AG04449 (cell line): ENCODE measurements at places on chromosomes 6 and 20.

DNA sequence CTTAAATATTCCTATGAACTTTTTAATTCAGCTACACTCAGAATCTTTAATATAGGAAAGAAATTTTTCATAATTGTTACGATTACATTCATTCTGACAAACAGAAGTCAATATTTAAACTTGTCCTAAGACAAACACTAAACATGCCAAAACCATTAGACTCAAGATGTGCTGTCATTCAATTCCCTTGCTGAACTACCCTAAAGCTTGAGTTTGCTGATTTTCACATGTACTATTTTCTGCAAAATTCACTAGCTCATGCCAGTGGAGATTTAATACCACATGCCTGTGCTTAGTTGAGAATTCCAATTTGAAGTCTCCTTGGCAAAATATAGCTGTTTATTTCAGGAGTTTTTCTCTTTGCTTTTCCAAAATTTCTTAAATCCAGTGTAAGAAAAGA lies 448.0 kb downstream of the COL12A1 start:
- DNase-seq, result no peak

- DNase-seq, result no peak
Measured at GRCh38 chr6:81640891-81641290, 111.6 kb downstream of the TENT5A start.

GRCh38 chr6:41186031-41186562 lies 14.9 kb downstream of the TREML2 start:
- no peak for DNase-seq

DNA sequence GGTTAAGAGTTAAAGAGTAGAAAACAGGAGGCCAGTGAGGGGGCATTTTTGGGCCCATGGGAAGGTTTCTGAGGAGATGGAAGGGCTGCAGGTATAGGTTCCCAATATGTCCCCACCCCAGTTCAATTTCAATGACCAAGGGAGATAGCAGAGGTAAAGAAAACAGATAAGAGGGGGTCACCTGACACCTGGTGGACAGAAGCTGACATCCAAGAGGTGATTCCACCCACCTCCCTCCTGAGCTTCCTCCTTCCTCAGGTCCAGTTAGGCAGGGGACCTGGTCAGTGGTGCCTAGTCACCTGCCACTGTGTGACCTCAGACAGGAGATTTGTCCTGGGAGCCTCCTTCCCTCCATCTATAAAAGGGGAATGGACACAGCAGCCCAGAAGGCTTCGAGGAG lies 29.5 kb upstream of the MAS1L start:
- no peak for DNase-seq

DNA sequence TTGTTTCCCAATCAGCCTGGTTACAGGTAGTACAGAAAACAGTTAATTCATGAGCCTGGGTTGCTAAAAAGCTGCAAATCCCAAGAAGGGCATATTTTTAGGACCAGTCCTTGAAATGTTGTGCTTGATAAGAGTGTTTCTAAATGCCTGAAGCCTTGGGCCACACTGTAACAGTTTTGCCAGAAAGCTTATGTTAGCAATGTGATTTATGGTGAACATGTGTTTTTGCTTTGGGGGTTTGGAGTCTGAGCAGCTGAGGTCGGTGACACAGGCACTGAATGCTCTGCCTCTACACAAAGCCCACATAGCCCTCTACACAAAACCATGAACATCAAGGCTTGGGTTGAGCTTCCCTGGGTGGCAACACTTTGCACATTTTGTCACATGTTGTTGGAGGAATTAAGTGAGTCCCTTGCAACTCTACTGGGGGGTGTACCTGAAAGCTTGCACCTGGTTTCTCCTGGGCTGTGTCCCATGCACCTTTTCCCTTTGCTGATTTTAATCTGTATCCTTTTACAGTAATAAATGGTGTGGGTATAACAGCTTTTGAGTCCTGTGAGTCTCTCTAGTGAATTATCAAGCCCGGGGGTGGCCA lies 22.2 kb downstream of the AHI1 start:
- DNase-seq, result no peak

DNA sequence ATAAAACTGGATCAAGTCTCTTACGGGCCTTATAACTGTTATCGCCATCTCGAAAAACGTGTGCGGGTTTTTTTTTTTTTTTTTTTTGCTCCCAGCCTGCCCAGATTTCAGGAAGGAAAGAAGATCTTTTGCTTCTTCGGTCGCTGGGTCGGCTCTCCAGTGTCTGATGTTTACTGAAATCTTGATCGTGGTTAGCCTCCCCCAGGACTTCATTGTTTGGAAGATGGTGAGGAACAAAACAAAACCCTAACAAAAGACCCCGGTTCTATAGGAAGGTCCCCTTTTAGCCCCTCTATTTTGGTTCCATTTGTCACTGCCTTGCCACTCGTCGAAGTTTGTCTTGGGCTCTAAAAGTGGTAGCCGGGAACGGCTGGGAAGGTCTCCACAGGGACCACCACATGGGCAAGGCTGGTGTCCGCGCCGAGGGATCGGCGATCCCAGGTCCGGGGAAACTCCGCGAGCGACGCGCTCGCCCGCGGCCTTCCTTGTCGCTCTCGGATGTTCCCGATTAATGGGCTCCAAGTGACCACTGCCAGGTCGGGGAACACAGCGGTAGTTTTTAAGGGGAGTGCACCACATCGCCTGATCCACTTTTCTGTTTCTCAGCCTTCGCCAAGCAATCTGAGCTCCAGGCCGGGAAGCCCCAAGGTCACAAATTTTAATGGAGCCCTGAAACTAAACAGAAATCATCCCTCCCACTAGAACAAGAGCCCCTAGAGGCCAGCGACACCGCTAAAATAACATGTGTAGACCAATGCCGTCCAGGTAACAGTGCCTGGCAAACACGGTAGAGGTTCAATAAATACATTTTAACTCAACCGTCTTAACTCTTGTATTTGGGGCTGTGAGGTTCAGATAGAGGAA lies 27.0 kb downstream of the TRIM27 start:
- DNase-seq, result no peak

GRCh38 chr20:676967-677366 lies 1.4 kb upstream of the SCRT2 start:
- no peak for DNase-seq

DNA sequence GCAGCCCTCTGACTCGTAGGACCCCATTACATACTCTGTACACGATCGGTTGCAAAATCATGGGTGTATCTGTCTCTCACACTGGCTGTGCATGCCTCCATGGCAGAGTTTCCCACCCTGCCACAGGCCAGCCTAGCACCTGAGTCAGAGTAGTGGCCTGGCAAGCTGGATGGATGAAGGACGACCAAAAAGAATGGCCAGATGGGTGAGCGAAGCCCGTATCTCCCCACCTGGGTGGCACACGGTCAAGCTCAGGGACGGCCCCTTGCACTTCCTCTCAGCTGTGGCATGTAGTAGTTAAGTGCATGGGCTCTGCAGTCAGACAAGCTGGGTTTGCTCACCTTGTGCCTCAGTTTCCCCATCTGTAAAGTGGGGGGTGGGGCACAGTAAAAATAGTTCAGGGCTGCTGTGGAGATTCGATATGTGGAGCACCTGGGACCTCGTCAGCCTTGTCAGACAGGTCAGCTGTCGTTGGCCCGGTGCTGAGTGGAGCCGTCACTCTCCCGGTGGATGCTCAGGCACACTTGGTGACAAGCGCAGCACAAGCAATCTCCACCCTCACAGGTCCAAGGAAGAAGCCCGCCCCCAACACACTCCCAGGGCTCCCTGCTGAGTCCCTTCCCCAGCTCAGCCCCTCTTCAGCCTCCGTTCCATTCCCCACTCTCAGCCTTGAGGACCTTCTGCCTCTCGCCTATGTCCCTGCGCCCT lies 12.6 kb downstream of the CPNE5 start:
- DNase-seq, result no peak

GRCh38 chr6:26029857-26030653 lies 57.2 kb upstream of the HFE start:
- no peak for DNase-seq

DNA sequence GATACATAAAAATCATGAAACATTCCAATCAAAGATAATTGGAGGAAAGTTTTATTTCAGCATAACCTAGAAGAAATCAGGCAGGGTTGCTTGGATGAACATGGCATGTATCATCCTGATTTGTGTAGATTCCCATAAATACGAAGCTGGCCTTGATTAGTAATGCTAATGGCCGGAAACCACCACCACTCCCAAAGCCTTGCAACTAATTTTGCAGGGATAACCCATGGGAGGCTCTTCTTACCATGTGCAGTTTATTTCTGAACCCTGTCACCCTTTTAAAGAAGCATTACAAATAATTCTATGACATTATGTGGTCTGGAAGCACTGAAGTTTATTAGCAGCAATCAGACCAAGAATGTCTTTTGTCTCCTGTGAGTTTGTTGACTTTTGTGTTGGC lies 80.8 kb downstream of the AIG1 start:
- DNase-seq, result peak; percentile 65

- DNase-seq, result no peak
Measured at GRCh38 chr20:10366898-10367692, 66.9 kb downstream of the MKKS start.

DNA sequence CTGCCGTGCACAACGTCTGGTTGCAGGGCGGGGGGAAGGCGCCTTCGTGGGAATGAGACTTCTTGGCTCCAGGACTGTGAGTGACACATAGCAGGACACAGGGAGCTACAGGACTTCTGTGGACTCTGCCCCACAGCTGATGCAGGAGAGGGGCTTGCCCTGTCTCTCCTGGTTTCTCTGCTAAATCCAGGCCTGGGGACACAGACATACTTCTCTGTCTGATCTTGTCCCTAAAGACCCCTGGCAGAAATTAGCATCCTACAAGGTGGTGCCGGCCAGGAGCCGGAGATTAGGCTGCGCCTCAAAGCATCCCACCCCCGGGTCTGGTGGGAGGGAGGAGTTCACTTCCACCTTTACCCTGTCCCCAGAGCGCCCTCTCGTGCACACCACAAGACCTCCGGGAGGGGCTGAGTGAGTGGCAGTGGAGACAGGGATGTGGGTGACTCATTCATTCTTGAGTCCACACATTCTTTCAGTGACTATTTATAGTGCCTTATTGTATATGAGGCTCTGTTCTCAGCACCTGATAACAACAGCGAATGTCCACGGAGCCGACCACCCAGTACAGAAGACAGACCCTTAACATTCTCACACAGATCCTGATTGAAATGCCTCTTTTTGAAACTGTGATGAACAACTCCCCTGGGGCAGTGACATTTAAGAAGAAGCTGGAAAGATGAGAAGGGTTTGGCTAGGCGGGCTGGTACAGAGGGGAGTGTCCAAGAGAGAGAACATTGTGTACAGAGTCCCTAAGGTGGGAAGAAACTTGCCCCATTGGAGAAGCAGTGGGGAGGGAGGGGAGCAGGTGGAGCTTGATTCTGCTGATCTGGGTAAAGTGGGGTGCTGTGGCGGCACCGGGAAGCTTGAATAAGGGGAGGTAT lies 39.0 kb downstream of the GMPR start:
- DNase-seq, result peak; percentile 53

DNA sequence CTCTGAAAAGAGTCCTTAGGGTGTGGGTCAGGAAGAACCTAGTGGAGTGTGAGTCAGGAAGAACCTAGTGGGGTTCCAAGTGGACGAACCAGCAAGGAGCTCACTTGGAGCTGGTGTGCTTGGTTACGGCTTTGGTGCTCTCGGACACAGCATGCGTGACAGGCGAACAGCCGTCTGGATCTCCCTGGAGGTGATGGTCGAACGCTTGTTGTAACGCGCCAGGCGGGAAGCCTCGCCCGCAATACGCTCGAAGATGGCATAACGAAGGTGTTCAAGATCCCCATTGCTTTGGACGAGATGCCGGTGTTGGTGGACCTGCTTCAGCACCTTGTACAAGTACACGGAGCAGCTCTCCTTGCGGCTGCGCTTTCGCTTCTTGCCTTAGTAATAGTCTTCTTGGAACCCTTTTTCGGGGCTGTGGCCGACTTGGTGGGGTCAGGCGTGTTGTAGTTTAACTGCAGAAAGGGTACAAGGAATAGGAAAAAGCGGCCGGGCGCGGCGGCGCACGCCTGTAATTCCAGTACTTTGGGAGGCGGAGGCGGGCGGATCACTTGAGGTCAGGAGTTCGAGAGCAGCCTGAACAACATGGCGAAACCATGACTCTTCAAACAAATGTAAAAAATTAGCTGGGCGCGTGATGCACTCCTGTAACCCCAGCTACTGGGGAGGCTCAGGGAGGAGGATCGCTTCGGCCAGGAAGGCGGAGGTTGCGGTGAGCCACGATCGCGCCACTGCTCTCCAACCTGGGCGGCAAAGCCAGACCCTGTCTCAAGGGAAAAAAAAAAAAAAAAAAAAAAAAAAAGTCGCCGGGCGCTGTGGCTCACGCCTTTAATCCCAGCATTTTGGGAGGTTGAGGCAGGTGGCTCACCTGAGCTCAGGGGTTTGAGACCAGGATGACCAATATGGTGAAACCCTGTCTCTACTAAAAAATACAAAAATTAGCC lies 48.0 kb downstream of the OR2B2 start:
- no peak for DNase-seq

- no peak for DNase-seq
Measured at GRCh38 chr6:168130168-168130696, 51.2 kb upstream of the FRMD1 start.

DNA sequence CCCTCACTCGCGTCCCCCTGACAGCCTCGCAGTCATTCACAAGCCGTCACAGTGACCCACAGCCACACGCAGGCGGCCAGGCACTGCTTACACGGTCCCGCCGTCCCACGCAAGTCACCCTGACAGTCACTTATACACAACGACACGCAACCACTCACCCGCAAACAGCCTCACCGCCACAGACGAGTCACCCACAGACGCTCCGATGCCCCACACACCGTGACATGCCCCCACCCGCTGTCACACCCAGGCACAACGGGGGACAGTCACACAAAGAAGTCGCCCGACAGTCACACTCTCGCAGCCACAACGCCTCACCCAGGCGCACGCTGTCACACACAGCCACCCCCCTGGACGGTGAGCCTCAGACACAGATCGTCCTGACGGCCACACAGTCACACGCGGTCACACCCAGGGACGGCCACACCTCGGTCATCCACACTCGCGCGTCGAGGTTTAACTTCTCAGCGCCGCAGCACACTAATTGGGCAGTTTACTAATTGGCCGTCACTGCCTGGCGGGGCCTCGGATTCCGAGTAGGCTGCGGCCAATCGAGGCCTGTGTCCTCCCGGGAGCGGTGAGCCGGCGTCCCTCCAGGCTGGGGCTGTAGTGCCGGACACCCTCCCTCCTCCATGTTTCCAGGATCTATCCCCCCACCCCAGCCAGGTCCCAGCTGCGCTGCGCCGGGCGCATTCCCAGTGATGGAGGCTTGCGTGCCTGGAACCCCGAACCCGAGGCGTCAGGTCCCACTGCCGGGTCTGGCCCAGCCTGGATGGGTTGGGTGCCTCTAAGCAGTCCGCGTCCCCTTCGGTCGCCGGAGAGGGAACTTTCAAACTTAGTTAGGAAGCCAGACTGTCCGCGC lies 790 bp downstream of the TOX2 start:
- DNase-seq, result no peak

- DNase-seq, result no peak
Measured at GRCh38 chr6:150813993-150814359, 51.5 kb upstream of the MTHFD1L start.
